DMS 273 treated with DMSO at 0.1 percent for 48 hours (cell line): ENCODE measurements at places on chromosomes 7 and 10.

GRCh38 chr10:5584895-5585516, 60.2 kb downstream of the CALML3 start:
- DNase-seq, result no peak

GRCh38 chr7:132433301-132433700, 143.0 kb downstream of the PLXNA4 start:
- DNase-seq, result no peak

GRCh38 chr7:121517591-121517990, 121.5 kb upstream of the FAM3C start:
- DNase-seq, result no peak

DNA sequence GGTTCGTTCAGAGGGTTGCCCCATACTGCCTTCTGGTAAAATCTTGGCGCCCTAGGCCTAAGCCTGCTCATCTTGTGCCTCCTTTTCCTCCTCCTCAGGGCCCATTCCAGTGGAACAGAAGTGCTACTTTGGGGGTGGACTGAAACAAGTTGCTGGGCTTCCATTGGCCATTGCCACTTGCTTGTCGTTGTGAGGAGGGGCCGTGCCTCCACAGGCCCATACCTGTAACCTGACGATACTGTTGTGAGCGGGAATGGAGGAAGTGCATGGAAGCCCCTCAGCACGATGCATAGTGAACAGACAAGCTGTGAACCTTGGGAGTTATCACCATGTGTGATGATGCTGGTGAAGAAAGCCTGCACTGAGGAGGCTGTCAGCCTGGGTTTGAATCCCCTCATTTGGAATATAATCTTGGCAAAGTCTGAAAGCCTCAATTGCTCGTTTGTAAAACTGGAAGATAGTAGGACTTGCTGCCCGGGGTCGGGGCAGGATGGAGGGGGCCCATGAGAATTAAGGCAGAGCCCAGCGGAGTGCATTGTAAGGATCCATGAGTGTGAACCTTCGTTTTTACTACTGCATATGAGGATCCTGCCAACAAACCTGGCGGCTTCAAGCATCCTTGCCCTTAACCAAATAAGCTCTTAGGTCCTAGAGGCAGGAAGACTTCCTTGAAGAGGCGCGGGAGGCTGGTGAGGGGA, 671 bp upstream of the PAPSS2 start:
- no peak for DNase-seq

- no peak for DNase-seq
These were observed 1.5 kb downstream of the SUN1 start for GRCh38 chr7:833601-834258.

DNA sequence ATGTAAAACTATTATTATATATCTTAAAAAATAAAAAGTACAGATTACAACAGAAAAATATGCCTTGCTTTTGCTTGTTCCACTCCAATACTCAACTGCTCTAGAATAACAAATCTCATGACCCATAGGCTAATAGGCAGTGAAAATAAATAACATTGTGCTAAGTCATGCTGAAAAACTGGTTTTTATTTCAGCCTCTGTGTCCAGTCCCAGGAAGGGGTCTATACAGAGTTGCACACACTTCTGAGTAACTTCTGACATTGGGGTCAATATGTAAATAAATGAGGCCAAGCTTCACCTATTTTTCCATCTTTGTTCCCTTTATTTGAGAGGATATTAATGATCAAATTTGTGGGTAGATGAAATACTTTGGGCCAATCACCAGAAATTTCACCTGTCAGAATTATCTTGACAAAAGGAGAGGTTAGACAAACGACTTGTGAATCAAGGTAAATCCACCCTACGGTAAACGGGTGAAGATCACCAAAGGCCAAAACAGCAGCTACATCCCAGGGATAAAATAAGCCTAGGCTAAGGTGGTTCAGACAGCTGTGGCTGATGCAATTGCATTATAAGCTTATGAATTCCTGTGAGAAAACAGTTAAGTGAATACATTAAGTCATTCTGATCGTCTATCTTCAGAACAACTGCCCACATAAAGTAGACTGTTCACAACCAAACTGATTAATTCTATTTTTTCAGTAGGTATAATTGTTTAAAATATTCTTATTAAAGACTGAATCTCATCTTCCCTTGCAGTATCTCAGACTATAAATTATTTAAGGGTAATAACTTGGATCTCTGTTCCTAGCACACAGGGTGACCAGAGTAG, 87.5 kb downstream of the UBE2H start:
- no peak for DNase-seq

- DNase-seq, result no peak
These were observed 32.4 kb downstream of the CCSER2 start for GRCh38 chr10:84360637-84361365.

DNA sequence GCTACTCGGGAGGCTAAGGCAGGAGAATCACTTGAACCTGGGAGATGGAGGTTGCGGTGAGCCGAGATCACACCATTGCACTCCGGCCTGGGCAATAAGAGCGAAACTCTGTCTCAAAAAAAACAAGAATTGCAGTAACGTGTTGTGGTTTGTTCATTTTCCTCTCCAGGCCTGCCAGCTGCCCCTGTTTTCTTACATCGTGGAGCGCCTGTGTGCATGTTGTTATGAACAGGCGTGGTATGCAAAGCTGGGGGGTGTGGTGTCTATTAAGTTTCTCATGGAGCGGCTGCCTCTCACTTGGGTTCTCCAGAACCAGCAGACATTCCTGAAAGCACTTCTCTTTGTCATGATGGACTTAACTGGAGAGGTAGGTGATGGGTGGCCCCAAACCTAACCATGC, 52.1 kb downstream of the TRRAP start:
- no peak for DNase-seq

DNA sequence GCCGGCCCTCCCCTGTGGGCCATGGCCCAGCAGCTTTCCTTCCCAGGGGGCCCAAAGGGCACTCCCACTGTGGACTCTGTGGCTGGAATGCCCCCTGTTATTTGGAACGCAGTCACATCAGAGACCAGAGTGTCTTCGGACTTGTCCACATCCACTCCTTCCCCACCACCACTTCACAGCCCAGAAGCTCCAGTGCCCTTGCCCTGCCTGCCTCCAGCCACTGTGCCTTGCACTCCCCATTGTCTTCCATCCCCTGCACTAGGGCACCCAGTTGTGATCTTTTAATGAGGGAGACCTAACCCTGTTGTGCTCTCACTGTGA, 19.4 kb downstream of the INSIG1 start:
- no peak for DNase-seq

GRCh38 chr7:112510001-112510742, 29.4 kb downstream of the LSMEM1 start:
- DNase-seq, result no peak

DNA sequence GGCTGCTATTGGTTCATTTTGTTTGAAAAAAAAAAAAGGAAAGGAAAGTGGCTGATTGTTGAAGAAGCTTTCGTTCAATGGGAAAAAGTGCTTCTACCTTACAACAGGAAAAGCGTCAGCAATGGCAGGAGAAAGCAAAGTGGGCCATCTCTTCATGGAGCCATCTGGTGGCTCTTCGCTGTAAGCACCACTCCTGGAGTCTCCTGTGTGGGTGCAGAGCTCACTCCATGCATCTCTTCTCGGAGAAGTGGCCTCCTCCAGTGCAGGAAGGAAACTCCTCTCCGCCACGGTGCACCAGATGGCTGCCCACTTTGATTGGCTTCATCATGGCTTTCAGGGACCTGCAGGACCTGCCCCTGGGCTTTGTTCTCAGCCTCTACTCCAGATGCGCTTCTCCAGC, 250.9 kb downstream of the PTEN start:
- peak; percentile 21 for DNase-seq

DNA sequence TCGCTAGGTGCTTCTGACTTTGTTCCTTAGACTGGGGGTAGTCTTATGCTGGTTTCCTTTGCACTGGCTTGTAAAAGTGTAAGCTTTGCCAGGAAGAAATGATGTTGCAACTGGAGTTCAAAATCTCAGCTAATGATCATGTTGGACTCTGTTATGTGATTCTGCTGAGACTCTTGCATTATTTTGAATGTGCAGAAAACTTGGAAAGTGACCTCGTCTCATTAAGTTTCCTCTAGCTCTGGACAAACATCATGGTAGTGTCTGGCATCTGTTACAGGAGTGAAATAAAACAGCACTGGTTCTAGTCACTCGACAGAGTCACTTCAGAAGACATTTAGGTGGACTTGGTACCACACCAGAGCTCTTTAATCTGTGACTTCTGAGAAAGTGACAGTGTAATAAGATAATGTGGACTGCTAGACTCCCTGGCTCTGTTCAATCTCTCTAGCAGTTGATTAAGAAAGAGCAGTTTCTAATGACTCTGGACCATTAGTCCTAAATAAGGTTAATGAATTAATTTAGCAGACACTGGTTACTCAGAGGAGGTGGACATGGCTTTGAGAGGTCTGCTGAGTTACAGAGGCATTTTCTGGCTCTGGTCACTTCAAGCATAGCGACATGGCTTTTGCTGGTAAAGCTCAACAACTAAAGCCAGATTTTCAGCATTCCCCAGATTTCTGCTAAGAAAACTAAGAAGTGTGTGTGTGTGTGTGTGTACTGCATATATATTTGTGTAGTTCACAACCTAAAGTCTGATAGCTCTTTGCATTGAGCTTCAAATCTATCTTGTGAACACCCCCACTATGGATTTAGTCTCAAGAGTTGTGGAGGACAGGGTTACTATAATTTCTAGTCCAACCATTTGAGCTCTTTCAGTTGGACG, 2.0 kb downstream of the NRP1 start:
- no peak for DNase-seq

GRCh38 chr10:24456322-24456721, 247.4 kb downstream of the KIAA1217 start:
- DNase-seq, result no peak

DNA sequence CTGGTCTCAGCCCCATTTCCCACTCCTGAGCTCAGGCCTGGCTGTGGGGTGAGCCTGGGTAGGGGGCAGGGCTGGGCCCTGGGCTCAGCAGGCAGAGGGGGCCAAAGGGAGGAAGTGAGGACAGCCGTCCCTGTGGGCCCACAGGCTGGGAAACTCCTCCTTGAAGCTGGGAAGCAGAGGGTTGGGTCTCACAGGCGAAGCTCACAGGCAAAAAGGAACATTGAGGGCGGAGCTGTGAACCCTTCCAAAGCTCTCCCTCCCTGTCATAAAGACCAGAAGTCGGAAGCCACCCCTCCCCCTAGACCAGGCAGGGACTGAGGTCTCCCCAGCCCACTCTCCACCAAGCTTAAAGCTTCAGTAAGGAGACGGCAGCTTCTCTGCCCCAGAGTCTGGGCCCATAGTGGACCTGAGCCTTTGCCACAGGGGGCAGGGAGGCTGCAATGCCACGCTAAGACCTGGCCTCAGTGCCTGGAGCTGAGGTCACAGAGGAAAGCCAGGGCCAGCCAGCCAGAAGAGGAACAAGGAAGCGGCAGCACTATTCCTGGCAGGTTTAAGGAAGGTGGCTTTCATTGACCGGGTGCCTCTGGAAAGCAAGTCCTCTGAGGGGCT, 1.0 kb upstream of the KCP start:
- no peak for DNase-seq

GRCh38 chr7:80127412-80128160, 7.0 kb upstream of the GNAI1 start:
- no peak for DNase-seq

- no peak for DNase-seq
These were observed 83.8 kb upstream of the MACROH2A2 start for GRCh38 chr10:69968830-69969229.

DNA sequence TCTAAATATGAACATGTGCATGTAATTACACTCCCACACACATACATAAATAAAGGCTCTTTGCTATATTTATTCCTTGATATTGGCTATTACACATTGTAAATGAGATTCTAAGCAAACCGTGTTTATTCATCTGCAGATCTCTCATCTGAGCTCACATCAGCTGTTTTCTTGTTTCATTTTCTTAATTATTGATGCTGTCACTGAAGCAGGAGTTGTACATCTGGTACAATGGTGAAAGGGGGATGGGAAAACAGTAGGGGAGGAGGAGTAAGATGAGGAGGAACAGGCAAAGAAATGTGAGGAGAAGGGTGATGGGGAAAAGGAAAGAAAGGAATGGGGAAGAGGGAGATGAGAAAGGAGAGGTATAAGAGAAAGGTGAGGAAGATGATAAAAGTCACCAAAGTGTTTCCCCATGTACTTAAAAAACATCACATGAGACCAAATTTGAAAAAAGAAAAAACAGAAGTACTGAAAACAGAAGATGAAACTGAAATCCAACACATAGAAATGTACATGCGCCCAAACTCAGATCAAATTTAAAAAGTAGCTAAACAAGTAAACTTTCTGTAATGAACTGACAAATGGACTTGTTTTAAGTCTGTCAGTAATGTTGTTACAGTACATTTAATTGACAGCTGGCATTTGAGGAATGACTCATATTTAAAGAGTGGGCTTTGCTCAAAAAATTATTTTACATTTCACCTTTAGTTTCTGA, 472.2 kb downstream of the ARL4A start:
- no peak for DNase-seq

- no peak for DNase-seq
These were observed 352.2 kb downstream of the TFEC start for GRCh38 chr7:115678086-115678982.

- DNase-seq, result no peak
These were observed 133.5 kb upstream of the PTPRZ1 start for GRCh38 chr7:121739465-121739864.

DNA sequence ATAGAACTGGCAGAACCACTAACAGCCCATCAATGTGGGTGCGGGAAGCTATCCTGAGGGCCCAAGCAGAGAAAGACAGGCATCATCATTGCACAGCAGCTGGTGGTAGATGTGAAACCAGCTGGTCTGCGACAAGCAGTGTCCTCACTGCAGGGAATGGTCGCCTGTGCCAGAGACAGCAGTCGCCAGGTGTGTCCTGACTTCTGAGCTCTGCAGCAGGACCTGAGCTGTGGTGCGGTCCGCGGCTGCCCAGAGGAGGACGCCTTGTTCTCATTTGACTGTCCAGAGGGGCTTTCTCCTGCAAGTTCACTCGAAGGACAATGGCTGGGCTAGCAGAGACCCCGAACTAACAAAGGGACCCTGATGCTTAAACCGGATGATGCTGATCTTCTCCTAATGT, 97.4 kb downstream of the LRRC18 start:
- no peak for DNase-seq

DNA sequence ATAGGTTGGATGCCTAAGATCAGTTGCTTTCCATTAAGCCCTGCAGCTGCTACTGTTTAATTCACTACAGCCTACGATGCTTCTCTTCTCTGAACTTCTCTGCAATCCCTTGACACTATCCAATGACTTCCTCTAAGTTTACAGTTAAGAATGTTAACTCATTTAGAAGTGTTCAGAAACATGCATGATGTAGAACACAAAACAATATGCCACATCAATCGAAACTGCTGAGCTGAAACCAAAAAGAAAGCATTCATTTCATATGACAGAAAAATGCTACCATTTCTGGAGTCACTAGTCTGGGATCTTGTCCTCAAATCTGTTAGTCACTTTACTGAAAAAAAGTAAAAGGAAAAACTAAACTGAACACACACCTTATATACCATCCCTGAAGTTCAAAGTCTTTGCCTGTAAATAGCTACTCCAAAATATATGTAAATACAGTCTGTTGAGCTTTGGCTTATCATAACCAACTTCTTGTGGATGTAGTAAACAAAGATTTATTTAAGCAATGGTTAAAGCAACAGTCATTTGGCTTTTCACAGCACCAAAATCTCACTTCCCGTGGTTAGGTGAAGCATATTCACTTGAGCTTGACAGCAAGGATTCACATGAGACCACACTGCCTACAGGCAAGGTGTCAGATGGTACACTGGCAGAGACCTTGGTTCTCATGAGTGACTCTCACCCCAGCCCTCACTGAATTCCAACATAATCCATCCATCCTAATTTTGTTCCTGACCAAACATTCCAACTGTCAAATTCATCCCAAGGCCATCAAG, 187.0 kb downstream of the PPP1R17 start:
- DNase-seq, result no peak

GRCh38 chr10:51766423-51767102, 67.2 kb upstream of the CSTF2T start:
- no peak for DNase-seq
